ENCODE measurements at places on chromosomes 16 and 17.
A peak's percentile ranks its signal among the peaks of the same experiment; 100 is the strongest.

GRCh38 chr16:85452364-85453193 is 160.5 kb upstream of the GSE1 start:
- no peak for DNase-seq

DNA sequence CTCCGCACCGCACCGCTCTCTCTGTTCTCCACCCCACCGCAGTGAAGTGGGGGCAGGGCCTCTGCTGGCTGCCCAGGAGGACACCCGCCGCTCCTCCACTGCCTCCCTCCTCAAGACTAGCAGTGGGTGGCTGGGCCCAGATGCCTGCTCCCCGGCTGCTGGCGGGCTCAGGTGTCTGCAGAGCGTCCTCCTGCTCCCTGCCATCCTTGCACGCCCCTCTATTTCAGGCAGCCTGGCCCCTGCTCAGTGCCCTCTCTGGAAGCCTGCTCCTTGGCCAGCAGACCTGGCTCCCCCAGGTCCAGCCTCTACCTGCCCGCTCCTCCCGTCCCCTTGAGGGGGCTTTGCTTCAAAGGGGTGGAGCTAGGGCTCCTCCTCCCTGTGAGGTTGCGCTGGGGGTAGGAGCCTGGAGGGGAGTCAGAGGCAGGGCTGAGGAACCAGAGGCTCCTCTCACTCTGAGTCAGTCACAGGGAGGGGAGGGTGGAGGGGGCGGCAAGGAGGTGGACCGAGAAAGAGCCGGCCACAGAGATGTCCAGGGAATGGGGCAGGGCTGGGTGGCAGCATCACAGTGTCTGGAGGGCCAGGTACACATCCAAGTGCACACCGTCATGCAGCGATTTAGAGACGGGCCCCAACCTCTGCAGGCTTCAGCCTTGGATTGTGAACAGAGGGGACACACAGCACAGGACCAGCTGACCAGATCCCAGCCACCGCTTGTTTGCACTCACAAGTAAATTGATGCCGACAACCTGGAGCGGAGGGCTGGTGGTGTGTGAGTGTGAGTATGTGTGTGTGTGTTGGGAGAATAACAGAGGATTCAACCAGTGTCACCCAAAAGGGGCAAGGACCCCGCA is 9.8 kb upstream of the TMEM92 start:
- DNase-seq: peak; percentile 42

DNA sequence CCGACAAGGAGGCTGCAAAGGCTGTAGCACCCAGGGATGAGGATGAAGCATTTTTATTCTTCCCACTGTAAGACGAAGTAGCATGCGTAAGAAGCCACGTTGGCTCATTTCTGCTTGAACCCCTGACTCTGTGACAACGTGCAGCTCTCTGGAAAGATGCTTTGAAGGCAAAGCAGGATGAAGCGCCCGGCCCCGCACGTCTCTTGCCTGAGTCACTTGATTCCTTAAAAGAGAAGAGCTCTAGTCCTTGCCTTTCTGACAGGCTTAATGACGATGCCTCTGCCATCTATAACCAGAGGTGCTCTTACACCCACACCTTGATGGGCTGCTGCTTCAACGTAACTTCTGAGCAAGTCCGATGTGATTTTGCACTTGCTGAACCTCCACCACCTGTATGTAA is 76.7 kb upstream of the MED9 start:
- DNase-seq: no peak

DNA sequence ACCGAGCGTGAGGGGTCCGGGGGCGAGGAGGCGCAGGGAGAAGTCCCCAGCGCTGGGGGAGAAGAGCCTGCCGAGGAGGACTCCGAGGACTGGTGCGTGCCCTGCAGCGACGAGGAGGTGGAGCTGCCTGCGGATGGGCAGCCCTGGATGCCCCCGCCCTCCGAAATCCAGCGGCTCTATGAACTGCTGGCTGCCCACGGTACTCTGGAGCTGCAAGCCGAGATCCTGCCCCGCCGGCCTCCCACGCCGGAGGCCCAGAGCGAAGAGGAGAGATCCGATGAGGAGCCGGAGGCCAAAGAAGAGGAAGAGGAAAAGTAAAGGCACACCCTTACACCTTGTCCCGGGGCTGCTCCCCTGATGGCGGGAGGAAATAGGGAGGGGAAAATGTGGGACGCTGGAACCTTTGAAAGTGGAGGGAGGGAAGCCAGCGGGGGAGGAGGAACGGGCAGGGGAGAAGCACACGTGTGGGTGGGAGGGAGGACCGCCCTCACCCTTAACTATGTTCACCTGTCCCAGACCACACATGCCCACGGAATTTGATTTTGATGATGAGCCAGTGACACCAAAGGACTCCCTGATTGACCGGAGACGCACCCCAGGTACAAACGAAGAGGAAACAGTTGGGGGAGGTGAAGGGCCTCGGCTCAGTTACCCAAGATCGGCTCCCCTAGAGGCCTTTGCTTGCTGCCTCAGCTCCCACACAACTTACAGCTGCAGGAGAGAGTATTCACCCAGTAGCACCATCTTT is 916 bp downstream of the PAGR1 start:
- peak; percentile 76 for DNase-seq

GRCh38 chr17:14138649-14139048 is 69.3 kb downstream of the COX10 start:
- no peak for DNase-seq

DNA sequence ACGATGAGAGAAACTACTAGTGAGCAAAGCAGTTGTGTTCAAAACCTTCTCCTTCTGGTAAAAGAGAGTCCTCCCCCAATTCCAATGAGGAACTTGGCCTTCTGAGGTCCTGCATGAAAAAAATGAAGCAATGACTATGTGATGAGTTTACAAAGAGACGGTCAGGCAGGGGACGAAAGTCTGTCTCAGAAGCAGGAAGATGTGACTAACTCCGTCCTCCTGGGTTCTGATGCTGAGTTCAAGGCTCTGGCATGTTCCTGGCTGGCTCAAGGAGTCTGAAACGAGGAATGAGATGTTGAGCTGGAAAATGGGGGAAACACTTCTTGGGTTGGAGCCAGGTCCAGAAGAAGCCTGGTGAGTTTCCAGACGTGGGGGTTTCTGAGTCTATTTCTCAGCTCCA is 129.6 kb downstream of the CPPED1 start:
- DNase-seq: peak; percentile 81

DNA sequence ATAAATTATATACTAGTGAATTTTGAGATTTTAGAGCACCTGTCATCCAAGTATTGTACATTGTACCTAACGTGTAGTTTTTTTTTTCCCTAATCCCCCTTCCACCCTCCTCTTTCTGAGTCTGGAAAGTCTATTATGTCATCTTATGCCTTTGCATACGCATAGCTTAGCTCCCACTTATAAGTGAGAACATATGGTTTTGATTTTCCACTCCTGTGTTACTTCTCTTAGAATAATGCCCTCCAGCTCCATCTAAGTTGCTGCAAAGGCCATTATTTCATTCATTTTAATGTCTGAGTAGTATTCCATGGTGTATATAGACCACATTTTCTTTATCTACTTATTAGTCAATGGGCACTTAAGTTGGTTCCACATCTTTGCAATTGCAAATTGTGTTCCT is 177.0 kb upstream of the C16orf82 start:
- no peak for DNase-seq

GRCh38 chr16:85921026-85921425 is 22.1 kb downstream of the IRF8 start:
- DNase-seq: no peak

GRCh38 chr17:48472411-48473281 is 42.6 kb upstream of the SKAP1 start:
- DNase-seq: peak; percentile 90

DNA sequence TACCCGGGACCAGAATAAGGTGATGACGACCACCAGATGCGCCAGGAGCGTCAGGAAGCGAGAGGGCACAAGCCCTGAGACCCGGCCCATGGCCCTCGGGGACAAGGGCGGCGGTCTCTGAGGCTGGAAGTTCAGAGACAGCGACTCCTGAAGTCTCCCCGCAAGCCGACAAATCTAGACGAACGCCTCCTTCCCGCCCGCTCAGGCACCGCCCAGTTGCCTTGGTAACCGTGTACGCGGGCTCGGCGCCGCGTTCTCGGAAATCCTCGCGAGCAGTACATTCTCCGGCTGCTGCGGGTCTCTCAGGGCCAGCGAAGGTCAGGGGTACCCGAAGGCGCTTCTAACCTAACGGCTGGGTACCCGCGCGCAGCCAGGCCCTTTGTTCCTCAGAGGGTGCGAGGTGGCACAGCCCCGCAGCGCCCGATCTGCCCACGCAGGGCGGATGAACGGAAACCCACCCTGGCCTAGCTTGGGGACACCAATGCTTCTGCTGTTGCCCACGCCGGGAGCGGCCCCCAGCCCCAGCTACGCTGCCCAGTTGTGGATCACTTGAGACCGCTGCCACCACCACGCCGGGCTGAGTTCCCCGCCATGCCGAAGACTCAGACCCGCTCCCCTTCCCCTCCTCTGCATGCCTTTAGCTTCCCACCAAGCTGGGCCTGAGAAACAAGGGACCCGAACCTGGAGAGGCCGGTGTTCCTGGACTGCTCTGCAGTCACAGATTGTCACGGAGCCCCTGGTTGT is at the start of gene TMEM107:
TSS of gene TMEM107 (minus strand) at position 184 of the 744 bp plus-strand sequence. CDS start at position 90, 94 bp downstream.
- peak; percentile 88 for DNase-seq

GRCh38 chr16:86202760-86203426 is 303.9 kb downstream of the IRF8 start:
- DNase-seq: no peak

DNA sequence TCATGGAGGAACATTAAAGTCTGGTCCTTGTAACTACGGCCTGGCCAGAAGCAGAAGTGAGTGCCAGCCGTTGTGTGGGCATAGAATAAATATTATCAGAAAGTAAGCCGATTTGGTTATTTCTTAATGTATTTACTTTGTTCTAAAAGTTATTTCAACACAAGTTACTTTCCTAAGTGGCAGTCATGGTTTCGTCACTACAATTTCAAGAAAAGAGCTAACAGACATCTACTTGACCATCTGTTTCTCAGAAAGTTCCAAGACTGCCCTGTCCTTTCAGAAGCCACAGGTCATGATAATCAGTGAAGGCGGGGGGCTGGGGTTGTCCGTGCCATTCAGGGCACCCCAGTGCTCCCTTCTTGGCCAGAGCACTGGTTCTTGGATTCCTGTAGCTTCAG is 14.9 kb upstream of the FASN start:
- DNase-seq: no peak

- no peak for DNase-seq
These were observed 59.0 kb upstream of the CACNG5 start for GRCh38 chr17:66775881-66776400.

DNA sequence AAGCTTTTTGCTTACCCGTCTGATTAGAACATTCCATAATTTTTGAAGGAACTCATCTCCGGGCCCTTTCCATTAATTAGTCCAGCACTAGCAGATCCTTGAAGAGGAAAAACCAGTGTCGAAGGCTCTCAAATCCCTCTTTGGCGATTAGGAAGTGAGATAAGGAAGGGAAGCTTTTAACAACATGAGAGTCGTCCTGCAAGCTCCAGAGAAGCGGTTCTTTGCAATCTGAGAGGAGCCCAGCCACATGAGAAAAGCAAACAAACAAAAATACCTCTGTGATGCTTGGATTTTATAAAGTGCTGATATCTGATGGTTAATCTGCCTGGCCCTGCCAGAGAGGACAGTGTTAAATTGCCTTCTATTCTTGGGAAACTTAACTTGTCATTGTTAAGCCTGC is 339.8 kb upstream of the SALL1 start:
- DNase-seq: peak; percentile 6

DNA sequence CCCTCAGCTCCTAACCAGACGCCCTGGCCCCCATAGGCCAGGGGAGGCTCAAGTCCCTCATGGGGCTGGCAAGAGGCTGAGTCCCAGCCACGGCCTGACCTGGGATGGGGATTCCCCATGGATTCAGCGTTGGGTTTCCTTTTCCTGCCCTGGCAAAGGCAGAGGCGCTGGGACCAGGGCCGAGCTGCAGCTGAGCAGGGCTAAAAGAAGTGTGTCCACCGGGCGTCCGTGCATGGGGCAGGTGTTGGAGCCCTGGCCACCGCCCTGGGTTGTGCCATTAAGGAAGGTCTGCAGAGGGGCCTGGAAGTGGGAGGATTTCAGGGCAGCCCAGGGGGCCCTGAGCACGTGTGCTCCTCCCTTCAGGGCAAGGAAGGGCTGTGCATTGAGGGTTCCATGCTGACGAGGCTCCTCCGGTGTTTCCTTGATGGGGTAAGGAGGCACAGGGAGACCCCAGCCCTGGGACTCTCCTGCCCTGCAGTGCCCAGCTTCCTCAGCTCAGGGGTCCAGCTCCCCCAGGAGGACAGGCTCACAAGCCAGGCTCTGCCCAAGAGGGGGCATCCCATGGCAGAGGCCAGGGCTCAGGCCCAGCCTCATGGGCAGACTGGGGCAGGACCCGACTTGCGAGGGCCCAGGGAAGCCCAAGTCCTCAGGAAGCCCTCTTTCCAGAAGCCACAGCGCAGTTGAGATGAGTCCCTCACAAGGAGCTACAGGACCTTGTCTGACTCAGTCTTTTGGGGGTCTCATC is 10.1 kb downstream of the TBC1D26 start:
- DNase-seq: no peak

DNA sequence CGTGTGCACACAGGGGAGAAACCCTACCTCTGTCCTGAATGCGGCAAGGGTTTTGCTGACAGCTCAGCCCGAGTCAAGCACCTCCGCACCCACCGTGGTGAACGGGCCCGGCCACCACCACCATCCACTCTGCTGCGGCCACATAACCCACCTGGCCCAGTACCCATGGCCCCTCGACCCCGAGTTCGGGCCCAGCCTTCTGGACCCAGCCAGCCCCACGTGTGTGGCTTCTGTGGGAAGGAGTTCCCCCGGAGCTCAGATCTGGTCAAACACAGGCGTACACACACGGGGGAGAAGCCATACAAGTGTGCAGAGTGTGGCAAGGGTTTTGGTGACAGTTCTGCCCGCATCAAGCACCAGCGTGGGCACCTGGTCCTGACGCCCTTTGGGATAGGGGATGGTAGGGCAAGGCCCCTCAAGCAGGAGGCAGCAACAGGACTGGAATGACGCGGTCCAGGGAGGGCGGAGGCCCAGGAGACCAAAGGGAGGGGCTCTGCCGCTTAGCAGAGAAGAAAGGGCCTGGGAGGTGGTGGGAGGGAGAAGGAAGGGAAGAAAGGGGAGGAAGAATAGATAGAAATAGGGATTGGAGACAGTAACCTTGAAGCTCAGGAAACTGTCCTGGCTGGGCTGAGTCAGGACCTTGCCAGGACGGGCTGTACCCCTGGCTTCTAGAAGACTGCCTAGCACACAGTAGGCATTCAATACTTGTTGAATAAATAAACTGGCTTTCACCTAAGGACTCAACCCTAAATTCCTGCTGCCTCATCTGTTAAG is 3.6 kb downstream of the ZNF48 start:
- no peak for DNase-seq

- DNase-seq: peak; percentile 27
These were observed 12.2 kb downstream of the ABCC1 start for GRCh38 chr16:15961571-15962090.

- DNase-seq: no peak
These were observed 19.5 kb upstream of the MSI2 start for GRCh38 chr17:57236686-57237299.
